Fibroblast of skin of right biceps (primary cell): ENCODE measurements at places on chromosomes 2 and 18.

- no peak for DNase-seq
These were observed 110.6 kb downstream of the MRO start for GRCh38 chr18:50709193-50709592.

- no peak for DNase-seq
These were observed 439.9 kb upstream of the ETAA1 start for GRCh38 chr2:66957198-66957597.

DNA sequence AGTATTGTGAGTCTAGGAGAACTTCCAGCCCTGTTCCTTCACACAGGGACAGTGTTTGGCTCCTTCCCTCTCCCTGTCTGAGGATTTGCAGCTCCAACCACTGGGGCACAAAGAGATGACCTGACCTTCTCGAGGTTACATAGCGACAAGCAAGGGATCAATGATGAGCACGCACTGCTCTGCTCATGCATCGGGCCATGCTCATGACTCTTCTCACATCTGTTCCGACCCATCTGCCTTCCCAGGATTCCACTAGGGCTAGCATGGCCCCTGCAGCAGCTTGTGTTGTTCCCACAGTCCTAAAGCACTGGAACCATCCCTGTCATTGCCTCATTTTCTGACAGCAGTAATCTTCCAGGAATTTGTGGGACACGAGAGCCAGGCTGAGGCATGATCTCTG, 78.8 kb upstream of the ARHGAP28 start:
- DNase-seq, result no peak

DNA sequence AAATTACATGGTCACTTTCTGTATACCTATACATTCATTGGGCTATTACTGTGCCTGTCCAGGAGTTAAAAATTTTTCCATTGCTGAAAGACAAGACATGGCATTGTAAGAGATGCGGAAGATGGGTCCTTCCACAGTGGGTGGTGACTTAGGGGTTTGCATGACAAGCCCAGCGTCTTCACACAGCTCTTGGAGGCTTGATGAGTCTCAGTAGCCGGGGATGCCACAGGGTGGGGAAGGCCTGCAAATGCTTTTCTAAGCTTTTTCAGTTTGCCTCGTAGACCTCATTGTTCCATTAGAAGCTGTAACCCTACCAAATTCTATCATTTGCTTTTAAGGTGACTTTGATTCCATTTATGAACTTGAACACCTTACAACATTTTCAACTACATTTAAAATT, 18.1 kb upstream of the MAPRE3 start:
- no peak for DNase-seq

GRCh38 chr2:192145496-192145895, 49.2 kb downstream of the TMEFF2 start:
- DNase-seq, result peak; percentile 55

GRCh38 chr2:119786295-119786694, 26.6 kb downstream of the PTPN4 start:
- no peak for DNase-seq

- DNase-seq, result peak; percentile 44
These were observed 360.3 kb downstream of the IRS1 start for GRCh38 chr2:226439337-226439736.

- no peak for DNase-seq
These were observed 77.4 kb downstream of the NAB1 start for GRCh38 chr2:190726255-190726654.

GRCh38 chr2:235773188-235773928, 279.5 kb downstream of the AGAP1 start:
- peak; percentile 8 for DNase-seq

- no peak for DNase-seq
These were observed 1.1 kb upstream of the MTERF4 start for GRCh38 chr2:241103176-241103595.

- DNase-seq, result no peak
These were observed 114.1 kb downstream of the ZBTB7C start for GRCh38 chr18:48294899-48295585.

DNA sequence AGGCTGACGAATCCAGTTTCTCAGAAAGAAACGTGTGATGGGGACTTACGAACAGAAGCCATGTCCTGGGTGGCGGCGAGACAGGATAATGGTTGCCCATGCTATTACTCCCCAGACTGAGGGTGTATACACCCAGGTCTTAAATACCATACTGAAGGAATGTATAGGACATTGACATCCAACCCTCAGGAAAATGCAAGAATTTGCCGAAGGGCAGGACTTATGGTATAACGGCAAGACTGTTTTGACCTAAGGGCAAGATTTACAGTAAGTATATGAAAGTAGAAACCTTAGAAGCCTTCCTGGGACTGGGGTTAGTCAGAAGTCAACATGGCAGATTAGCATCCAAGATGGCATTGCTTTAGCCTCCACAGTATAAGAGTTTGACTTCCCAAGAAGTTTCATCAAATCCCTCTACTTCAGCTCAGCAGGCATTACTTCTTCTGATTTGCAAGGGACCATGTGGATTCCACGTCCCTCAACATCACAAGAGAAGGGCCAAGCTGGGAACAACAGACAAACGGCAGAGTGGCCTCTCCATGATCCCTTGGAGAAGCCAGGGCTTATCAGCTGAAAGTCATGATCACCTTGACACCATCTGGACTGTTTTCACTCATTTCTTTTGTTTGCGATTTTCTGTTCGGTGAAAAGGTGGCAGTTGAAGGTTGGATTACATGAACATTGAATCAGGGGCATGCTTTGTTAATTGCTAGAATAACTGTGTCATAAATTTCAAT, 21.1 kb downstream of the ST3GAL5 start:
- DNase-seq, result no peak

DNA sequence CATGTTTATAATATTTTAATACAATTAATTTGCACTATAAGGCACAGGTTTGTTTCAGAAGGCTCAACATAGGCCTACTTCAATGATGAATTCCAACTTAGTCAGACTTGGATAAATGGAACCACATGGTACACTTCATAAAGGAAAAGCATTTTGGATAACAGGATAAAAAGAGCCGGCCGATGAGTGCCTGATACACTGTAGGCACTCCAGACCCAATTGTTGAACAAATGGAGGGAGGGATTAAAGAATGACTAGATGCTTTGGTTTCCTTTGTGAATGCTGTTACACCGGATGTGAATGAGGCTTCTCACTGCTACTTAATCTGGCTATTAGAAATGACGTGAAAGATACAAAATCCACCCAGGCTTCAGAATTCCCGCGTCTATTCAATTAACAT, 104.1 kb upstream of the KCTD1 start:
- no peak for DNase-seq

DNA sequence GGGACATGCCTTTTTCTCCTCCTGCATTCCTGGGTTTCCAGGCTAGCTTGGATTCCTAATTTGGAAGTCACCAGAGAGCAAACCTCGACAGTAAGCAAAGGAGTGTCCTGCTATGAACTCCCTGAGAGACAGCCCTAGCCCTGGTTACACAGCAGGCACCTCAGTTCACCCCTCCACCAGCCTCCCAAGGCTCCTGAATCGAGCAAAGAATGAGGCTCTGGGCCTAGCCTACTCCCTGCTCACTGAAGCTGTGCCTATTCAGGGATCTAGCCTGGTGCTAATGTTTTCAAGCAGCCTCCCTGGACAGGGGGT, 66.7 kb upstream of the RMDN2 start:
- DNase-seq, result peak; percentile 93

DNA sequence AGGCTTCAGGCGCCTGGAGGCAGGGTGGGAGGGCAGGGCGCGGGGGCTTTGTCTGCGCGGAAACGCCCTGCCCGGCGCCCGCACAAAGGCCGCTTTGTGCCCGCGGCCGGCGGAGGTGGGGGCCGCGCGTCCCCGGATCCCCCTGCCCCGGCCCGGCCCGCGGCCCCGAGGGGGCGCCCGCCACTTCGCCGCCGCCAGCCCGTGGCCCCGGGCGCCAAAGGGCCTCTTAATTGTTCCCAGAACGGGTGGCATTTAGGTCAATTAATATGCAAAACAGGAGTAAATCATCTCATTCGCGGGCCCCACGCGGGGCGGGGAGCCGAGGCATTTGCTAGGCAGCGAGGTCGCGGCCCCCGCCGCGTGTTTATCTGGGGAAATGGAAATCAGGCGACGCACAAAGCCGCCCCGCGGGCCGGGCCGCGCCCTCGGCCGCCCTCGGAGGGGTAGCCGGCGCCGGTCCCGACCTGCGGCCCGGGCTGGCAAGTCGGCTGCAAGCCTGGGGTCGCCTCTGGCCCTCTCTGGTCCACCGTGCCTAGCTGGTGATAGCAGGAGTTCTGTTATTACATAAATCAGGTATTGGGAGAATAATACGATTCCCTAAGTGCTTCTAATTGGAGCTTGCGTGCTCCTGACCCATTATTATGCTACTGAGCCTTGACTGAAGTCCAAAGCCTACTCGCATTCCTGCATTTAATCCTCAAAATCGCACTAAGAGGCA, 148.2 kb upstream of the GLI2 start:
- no peak for DNase-seq

DNA sequence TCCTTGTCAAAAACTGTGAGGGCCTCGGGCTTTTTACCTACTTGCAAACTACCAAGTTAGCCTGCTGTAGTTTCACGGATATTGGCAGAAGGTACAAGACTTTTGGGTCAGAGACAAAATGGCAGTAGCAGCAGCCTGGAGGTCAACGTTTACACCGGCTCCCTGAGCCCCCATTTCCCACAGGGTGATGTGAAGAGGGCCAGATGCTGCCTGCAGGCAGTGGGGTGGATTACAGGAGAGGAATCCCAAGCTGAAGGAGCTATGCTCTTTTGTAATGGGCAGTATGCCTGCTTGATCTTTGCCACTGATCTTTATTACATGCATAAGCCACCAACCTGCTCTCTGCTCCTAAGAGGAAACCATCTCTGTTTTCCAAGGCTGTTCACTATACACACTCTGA, 29.5 kb upstream of the SP5 start:
- no peak for DNase-seq

DNA sequence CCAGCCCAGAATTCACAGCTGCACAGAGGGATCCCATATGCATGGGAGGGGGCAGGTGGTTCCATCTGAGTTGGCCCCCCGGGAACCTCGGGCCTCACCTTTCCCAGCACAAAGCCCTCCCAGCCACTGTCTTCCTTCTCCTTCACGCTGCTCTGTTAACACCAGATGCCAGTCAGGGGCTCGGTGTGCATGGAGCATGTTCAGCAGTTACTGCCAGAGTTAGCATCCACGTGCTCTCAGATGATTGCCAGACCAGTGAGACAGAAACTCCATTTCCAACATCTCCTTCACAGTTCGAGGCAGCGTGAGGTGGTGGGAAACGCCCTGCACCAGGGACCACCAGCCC, 101.0 kb downstream of the PTGR3 start:
- DNase-seq, result no peak

DNA sequence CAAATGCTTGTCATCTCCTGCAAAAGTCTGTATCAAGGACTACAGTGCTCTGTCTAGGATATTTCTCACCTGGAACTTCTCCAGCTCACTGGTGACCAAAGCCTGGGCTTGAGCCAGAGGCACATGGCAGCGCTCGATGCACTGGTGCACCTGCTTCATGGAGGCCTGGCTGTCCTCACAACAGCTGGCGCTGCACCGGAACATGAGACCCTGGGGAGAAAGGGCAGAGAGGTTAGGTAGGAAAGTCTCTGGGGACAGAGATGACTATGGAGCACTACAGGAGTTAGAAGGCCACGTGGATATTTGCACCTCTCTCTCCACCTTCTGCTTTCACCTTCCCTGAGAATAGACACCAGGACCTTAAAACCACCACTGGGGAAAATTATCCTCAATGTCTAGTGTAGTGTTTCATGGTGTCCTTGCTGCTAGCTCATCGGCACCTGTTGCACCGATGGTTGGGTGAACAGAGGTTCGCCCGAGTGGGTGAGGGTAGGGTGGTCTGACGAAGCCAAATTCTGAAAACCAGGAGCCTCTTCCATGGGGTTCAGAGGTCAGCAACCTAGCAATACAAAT, 1.0 kb downstream of the FAM136A start:
- no peak for DNase-seq

DNA sequence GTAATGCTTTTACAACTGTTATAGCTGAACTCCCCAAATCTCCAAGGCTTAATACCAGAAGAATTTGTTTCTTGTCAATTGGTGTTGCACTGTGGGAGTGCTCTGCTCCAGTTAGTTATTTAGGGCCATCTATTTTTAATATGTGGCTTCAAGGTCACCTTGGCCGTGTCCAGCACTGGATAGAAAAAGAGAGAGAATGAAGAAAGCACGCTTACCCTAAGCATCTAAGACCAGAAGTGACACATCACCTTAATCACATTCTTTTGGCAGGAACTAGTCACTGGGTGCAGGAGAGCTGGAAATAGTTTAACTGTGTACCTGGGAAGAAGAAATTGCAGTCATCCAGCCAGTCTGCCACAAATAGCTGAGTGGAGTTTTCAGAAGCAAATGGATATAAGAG, 78.8 kb downstream of the VWC2L start:
- no peak for DNase-seq

GRCh38 chr18:57131782-57132181, 15.1 kb upstream of the BOD1L2 start:
- DNase-seq, result no peak

DNA sequence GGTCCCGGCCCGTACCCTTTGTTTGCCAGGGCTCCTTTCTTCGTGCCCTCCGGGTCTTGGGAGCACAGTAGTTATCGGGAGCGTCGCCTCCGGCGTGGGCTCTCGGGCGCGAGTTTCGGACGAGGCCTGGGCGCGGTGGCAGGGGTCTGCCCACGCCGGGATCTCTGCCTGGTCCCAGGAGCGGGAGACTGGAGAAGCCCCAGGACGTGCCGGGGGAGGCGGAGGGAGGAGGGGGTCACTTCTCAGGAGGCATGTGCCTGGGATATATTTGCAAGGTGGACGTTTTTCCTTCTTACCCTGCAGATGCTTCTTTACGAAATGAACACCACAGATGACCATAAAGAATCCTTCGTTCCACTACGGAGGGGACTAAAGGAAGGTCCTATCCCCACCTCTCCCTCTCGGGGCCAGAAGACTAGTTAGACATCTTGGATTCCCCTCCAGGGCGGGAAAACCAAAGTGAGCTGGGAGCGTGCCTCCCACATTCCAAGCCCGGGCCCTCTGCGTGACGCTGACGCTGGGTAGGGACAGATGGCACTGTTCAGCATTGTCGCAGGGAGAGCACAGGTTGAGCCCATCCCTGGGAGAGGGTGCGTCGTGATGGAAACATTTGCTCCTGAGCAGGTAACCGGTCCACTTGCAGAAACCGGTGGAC, 483 bp upstream of the FHL2 start:
- no peak for DNase-seq

GRCh38 chr2:176074919-176075425, 8.8 kb downstream of the EVX2 start:
- no peak for DNase-seq

DNA sequence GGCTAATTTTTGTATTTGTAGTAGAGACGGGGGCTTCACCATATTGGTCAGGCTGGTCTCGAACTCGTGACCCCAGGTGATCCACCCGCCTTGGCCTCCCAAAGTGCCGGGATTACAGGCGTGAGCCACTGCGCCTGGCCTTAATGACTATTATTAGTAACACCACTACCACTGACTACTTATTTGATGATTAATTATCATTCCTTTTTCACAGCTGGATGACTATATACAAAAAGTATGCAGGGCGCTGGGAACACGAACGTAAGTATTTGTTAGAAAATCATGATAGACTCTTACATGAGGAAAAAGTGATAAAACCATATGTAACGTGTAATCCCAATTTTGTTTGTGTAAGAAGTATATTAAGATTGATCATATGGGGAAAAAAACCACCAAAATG, 21.6 kb downstream of the DARS1 start:
- peak; percentile 71 for DNase-seq

- DNase-seq, result peak; percentile 59
These were observed 1.3 kb downstream of the CEP68 start for GRCh38 chr2:65057391-65058052.
